ENCODE measurements at places on chromosomes 3 and 15.

DNA sequence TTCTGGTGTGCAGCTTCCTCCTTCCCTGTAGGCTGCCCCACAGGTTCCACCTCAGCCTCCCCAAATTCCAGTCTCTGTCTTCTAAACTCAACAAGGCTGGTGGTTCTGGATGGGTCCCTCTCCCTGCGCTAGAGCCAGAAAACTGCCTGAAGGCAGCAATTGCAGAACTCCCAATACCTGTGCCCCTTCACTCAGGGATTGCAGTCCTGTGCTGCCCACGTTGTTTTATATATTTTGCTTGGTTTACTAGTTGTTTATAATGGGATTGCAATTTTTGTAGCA is 14.8 kb upstream of the NPTN start:
- DNase-seq, result no peak

DNA sequence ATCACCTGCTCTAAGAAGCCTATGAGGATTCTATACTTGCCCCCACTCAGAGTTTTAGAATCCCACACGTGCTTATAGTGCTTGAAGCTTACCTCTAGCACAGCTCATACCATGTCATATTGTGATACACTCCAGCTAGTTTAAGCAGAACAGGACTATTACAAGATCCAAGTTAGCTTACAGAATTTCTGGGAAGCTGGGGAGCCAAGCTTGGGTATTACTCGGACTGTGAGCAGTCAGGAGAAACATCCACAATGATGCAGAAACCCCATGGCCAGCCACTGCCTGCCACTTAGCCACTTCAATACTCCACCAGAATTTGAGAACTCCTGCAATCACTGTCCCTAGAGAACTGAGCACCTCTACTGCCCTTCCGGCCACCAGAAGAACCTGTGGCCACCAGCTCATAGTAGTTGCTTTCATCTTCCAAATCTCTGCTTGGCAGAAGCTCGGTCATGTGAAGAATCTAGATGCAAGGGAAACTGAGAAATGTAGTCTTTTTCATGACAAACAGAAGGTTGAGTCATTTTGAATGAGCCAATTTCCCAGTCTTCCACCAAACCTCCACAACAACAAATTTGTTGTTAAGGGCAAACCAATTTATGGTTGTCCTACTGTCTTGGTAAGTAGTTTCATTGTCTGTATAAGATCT is 27.7 kb upstream of the SSR3 start:
- no peak for DNase-seq

GRCh38 chr15:81887912-81888311 is 157.9 kb downstream of the MEX3B start:
- peak; percentile 63 for DNase-seq

DNA sequence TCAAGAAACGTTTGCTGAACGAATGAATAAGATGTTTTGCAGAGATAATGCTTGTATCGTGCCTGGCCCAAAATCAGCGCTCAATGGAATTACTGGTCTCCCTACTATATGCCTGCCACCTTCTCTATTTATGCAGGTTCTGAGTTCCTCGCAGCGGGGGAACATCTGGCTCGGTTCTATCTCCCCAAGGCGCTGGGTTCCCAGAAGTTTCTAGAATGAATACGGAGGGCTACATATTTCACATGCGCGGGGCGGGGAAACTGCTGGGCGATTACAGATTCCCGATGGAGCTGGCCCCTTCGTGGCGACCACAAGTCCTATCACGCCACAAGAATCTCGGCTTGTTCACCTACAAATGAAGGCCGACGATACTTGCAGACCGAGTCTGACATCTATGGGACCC is 411 bp upstream of the EIF2B5 start:
- DNase-seq, result no peak

DNA sequence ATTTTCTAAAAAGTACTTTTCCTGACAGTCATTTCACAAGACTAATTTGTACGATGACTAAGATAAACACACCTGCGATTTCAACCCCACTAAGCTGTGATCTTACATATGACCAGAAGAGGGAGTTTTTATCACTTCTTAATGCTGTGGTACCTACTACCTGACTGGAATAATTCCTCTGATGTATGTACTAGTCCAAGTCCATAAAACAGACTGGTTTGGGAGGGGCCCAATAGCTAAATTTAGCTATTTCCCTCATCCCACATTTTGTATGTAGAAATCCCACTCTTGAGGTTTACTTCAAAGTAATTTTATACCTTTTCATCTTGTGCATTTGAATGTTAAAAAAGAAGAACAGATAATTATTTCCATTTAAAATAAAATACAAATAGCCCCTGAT is 49.7 kb upstream of the SCAANT1 start:
- peak; percentile 70 for DNase-seq

DNA sequence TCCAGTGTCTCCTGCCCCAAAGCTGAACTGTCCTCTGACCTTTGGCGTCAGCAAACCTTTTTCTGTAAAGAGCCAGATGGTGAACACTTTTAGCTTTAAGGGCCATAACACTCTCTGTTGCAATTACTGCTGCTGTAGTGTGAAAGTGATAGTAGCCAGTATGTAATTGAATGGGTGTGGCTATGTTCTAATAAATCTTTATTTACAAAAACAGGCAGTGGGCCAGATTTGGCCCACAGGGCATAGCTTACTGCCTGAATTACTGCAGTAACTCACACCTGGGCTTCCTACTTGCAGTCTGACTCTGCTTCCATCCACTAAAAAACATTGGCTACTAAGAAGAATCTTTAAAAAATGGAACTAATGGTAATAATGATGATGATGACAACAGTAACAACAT is 68.0 kb upstream of the SLC6A11 start:
- DNase-seq, result no peak

GRCh38 chr3:158313338-158313927 is 203.5 kb downstream of the RSRC1 start:
- peak; percentile 49 for DNase-seq

- no peak for DNase-seq
Observed at GRCh38 chr3:34066328-34066727, 267.9 kb downstream of the PDCD6IP start.

DNA sequence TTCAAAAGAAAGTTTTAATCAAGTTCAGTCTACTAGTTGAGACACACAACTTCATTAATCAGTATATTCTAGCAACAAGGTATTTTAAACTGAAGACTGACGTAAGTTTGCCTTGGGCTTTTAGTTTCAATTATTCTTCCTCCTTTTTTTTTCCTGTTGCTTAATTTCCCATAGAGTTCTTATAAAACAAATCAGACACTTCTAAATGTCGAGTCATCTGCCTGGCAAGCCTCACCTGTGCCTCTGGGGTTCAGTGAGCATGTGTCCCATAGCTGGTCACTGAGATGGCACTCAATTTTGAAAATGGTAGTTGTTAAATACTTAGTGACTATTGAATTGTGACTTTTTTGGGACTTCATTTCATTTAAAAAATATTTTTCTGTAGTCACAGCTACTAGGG is 27.4 kb downstream of the NKIRAS1 start:
- DNase-seq, result no peak

GRCh38 chr3:168053115-168053514 is 42.6 kb downstream of the GOLIM4 start:
- peak; percentile 60 for DNase-seq

DNA sequence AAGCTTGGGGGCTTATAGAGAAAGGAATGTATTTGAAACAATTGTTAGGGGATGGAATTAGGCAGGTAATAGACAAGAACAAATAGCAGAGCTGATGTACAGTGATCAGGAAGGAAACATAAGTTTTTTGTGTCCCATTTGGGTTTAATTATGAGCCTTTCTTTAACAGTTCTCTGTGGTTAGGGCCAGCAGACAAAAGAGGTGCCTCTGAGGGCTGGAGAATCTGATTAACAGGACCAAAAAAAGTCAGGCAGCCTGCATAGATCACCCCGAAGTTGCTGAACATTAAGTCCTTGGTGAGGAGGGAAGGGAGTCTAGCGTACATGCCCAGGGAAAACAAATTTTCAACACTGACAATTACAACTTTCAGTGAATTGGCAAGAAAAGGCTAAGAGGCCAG is 88.6 kb upstream of the SPRED1 start:
- DNase-seq, result peak; percentile 35

- peak; percentile 70 for DNase-seq
Observed at GRCh38 chr3:32934150-32934742, 17.2 kb upstream of the CCR4 start.

DNA sequence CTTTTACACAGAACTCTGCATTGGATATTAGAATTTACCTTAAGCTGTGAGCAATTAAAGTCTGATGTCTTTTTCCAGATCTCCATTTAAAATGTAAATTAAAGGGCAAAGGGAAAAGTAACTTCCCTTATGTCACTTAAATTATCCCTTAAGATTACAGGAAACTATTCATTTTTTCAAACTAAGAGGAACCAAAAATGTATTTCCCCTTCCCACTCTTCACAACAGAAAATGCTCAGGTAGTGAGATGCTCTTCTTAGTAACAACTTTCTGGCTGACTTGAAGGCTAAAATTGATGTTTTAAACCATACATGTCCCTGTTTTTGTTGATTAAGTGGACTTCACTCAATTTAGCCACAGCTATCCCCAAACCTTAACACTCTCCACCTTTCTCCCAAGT is 17.6 kb downstream of the RSL24D1 start:
- DNase-seq, result no peak

DNA sequence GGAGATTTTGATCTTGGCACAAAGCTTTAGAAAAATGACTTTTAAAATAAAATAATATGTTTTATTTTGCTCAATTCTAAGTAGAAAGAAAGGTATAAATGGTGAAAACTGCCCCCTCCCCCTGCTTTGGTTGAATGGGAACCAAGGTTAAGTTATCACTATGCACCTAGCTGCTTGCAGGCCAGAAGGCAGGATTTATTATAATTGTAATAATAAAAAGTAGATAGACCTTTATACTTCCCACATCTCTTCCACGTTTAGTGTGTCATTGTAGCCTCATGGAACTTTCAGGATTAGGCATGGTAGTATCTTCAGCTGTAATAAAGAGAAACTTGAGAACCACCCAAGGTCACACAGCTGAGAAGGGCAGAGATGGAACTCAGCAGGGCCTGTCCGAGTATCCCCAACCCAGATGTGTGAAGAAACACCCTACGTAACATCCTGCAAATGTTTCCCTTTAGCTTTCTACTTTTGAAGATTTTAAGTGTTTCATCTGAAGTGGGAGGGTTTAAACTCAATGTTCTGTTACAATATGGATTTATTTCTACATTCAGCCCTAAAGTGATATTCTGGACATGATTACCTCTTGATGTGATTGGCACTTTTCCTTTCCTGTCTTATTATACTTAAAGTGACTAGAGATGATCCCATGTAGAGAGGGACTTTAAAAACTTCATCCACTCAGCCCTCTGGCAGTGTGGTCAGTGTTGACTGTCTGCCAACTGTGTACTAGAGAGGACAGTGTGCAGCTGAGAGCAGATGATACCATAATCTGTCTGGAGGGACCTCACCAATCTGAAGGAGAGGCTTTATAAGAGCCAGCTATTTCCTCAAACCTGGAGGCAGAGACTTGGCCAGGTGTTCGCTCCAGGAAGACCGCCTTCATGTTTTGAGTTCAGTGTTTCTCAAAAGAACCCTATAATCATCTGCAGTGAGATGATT is 282.5 kb upstream of the TRIM42 start:
- no peak for DNase-seq

DNA sequence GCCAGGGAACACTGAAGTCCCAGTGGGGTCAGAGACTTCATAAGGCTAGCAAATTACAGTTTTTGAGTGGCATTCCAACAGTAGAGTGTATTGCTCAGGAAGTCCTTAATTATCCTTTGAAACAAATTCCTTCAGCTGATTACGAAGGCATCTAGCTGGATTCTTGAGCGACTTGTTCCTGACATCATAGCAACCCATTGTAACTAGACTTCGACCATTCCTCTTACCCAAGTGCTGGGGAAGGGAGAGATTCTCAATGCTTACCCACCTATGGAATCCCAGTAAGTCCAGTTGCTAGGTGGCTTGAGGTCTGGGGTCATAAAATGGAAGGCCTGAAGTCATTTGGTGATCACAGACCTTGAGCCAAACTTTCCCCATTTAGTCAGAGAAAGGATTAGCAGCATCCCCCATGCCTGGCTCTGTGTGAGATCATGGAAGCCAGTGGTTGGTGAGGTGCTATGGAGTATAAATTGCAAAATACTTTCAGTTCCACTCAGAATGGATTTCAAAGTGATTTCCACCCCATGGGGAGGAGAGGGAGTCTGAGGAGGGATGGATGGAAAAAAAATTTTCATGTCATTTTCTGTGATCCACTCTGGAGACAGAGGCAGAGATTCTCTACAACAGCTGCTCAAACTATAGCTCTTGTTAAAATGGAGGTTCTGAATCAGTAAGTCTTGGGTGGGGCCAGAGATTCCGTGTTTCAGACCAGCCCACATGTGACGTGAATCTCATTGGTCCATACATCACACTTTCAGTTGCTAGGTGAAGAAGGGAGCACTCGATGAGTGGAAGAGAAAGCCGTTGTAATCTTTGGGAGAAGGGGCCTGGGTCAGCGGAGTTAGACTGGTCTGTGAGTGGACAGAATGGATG is 45.7 kb downstream of the CD86 start:
- DNase-seq, result no peak

DNA sequence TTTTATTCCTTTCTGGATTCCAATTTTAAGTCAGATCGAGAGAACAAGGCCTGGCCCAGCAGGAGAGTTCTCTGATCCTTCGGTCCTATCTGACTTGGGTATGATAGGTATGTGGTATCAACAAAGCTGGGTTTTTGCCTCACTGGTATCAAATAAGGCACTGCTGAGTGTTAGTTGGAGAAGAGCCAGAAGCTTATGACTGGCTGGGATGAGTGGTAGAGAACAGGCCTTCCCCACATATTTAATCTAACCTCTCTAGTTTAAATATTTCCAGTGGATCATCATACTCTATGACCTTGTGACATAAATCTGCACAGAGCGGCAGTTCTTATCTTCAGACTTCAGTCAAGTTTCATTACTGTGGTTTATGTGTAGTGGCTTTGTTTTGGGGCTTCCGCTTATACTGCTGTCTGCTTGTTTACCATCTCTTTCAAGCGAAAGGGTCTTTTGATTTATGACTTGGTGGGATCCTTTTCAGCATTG is 164.5 kb downstream of the PTPRG start:
- DNase-seq, result peak; percentile 28

Measured in adipocyte (in vitro differentiated cells).